Thyroid gland (tissue), 4 donors: ENCODE measurements at places on chromosomes 11 and 22. TPM values are rescaled to one million over a fixed set of nuclear protein-coding genes. Genes with fewer than 3 reads are reported as not detected.

- DNase-seq: peak; percentile 27
- H3K27ac ChIP-seq: no peak overlapping the region
- H3K27me3 ChIP-seq: no peaks in the 10 kb centered on the region
- no peaks in the 10 kb centered on the region for H3K4me1 ChIP-seq
- no peak overlapping the region for H3K4me3 ChIP-seq
Measured at GRCh38 chr22:35496768-35497312, 43.8 kb upstream of the RASD2 start.

IGSF22 gene
- not detected for total RNA-seq

SERGEF gene
- 69.0 TPM for total RNA-seq

- no peak for DNase-seq
- no peak overlapping the region for H3K27ac ChIP-seq
- H3K4me1 ChIP-seq: no peaks in the 10 kb centered on the region
- H3K27me3 ChIP-seq: no peaks in the 10 kb centered on the region
Measured at GRCh38 chr11:16862726-16863125, 124.3 kb downstream of the C11orf58 start.

DNA sequence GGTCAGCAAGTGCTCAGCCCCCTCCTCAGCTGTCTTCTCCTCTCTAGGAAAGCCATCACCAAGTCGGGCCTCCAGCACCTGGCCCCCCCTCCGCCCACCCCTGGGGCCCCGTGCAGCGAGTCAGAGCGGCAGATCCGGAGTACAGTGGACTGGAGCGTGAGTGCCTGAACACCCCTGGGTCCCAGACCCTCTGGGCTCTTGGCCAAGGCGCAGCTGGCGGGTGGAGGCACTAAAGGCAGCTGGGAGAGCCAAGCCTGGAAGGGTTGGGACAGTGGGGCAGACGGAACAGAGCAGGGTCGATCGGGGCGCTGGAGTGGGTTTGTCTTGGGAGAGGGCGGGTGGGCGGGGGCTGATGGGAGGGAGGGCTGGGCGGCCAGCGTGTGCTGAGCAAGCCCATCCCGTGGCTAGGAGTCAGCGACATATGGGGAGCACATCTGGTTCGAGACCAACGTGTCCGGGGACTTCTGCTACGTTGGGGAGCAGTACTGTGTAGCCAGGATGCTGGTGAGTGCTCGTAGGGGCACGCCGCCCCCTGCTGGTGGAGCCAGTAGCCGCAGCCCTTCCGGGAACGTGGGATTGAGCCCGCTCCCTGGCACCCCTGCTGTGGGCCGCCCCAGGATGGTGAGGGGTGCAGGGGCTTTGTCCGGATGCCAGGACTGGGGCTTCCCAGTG, 14.1 kb upstream of the MDK start:
- DNase-seq: peak; percentile 40
- H3K27ac ChIP-seq: no peak overlapping the region
- peaks cover 6% of the 10 kb centered on the region for H3K4me1 ChIP-seq
- H3K27me3 ChIP-seq: no peaks in the 10 kb centered on the region
- H3K36me3 ChIP-seq: peaks cover 12% of the 10 kb centered on the region
- H3K4me3 ChIP-seq: no peak overlapping the region

- H3K4me1 ChIP-seq: peaks cover 21% of the 10 kb centered on the region
- no peak overlapping the region for H3K27ac ChIP-seq
- DNase-seq: no peak
Measured at GRCh38 chr11:72584939-72585597, 89.2 kb downstream of the PDE2A start.

LRP4 gene
- total RNA-seq: 2.8 TPM

DNA sequence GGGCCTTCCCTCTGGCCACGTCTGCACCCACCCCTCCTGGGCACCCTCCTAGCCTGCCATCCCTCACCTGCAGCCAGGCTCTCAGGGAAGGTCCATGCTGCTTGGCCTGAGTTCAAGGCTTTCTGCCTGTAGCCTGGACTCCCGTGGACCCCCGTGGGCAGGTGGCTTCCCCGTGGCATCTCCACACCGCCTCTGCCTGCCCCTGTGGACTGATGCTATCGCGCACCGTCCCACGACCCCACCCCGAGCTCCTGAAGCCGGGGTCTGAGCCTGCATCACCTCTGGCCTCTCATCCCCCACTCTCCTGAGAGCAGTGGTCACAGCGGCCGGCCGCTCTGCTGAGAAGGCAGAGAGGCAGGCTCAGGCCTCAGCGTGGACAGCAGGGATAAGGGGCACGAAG, 4.5 kb downstream of the IFITM5 start:
- no peaks in the 10 kb centered on the region for H3K27me3 ChIP-seq
- DNase-seq: no peak
- H3K4me1 ChIP-seq: no peaks in the 10 kb centered on the region
- no peak overlapping the region for H3K27ac ChIP-seq

SCUBE1 gene
- 0.78 TPM for total RNA-seq

GRCh38 chr11:44725757-44726282, 942 bp upstream of the TSPAN18 start:
- H3K27ac ChIP-seq: peak overlapping the region; percentile 31
- H3K27me3 ChIP-seq: no peaks in the 10 kb centered on the region
- DNase-seq: no peak
- H3K36me3 ChIP-seq: no peaks in the 10 kb centered on the region

- H3K4me3 ChIP-seq: no peak overlapping the region
- no peaks in the 10 kb centered on the region for H3K27me3 ChIP-seq
- no peaks in the 10 kb centered on the region for H3K36me3 ChIP-seq
- H3K4me1 ChIP-seq: no peaks in the 10 kb centered on the region
Measured at GRCh38 chr11:97895572-97895971, 1125.2 kb upstream of the CNTN5 start.

GRCh38 chr11:125141686-125142535, 22.6 kb upstream of the PKNOX2 start:
- H3K27me3 ChIP-seq: no peaks in the 10 kb centered on the region

DNA sequence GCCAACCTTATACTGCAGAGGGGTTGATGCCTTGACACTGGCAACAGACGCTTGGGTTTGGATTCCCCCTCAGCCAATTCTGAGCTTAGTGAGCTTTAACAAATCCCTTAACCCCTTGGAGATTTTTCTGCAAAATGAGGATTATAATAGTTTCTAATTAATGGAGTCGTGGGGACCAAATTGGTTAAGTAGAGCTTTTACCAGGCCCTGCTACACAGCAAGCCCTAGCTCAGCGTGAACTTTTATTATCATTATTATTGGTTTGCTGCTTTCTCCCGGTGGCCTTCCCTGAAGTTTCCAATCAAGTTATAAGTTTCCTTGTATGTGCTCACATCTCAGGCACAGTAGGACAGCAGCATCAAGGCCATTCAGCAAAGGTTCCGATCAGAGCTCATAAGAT, 156.6 kb upstream of the GUCY1A2 start:
- no peak overlapping the region for H3K4me3 ChIP-seq
- no peaks in the 10 kb centered on the region for H3K36me3 ChIP-seq
- H3K27me3 ChIP-seq: no peaks in the 10 kb centered on the region
- no peak for DNase-seq
- H3K4me1 ChIP-seq: no peaks in the 10 kb centered on the region

DNA sequence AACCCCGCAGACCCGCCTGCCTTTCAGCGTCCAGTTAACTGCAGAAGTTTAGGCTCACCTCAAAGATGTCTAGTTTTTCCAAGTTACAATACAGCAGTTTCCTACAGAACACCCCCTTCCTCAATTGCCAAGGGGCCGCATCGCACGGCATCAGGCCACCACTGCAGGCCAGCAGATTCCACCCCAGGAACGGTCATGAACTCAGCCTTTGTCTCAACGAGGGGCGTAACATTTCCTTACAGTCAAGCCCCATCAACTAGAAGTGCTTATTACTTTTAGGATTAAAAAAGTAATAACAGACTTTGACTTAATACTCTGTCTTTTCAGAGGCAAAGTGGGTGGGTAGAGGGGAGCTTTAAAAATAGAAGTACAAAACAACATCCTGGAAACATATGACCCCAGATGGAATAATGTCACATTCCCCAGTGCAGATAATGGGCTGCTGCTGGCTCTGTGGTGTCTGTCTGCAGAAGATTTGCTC, 36.3 kb downstream of the PPP2R1B start:
- peaks cover 59% of the 10 kb centered on the region for H3K4me1 ChIP-seq
- H3K27me3 ChIP-seq: no peaks in the 10 kb centered on the region
- no peak for DNase-seq
- H3K36me3 ChIP-seq: peaks cover 12% of the 10 kb centered on the region
- H3K27ac ChIP-seq: peak overlapping the region; percentile 99

DNA sequence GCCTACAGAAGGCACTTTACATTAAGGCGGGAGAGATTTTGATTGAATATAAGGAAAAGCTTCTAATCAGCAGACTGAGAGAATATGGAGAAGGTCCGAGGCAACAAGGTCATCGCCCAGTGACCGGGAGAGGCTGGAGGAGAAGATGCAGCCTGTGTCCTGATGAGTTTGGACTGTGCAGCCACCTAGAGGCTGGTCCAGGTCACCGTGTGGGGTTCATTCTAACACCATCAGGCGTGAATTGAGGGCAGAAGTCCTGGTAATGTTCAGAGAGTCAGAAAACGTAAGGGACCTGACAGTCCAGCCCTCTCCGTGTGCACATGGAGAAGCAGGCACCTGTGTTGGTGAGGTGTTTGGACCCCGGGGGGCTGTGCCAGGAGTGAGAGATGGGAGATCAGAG, 102.7 kb downstream of the FEZ1 start:
- no peak overlapping the region for H3K4me3 ChIP-seq
- no peaks in the 10 kb centered on the region for H3K27me3 ChIP-seq
- peaks cover 7% of the 10 kb centered on the region for H3K36me3 ChIP-seq
- no peak for DNase-seq
- no peak overlapping the region for H3K27ac ChIP-seq
- H3K4me1 ChIP-seq: no peaks in the 10 kb centered on the region

- H3K4me3 ChIP-seq: no peak overlapping the region
- H3K36me3 ChIP-seq: no peaks in the 10 kb centered on the region
- DNase-seq: no peak
- no peak overlapping the region for H3K27ac ChIP-seq
- peaks cover 8% of the 10 kb centered on the region for H3K4me1 ChIP-seq
Measured at GRCh38 chr11:93484716-93485115, 58.5 kb downstream of the SMCO4 start.

TRIM48 gene
- total RNA-seq: not detected

GRCh38 chr11:1371377-1371776, 18.4 kb upstream of the BRSK2 start:
- H3K4me3 ChIP-seq: no peak overlapping the region
- no peaks in the 10 kb centered on the region for H3K36me3 ChIP-seq
- H3K27me3 ChIP-seq: no peaks in the 10 kb centered on the region

KCNA4 gene
- total RNA-seq: 0.20 TPM

CNTF gene
- total RNA-seq: 1.7 TPM

NNMT gene
- 152 TPM for total RNA-seq

GVQW3 gene
- 3.3 TPM for total RNA-seq

DNA sequence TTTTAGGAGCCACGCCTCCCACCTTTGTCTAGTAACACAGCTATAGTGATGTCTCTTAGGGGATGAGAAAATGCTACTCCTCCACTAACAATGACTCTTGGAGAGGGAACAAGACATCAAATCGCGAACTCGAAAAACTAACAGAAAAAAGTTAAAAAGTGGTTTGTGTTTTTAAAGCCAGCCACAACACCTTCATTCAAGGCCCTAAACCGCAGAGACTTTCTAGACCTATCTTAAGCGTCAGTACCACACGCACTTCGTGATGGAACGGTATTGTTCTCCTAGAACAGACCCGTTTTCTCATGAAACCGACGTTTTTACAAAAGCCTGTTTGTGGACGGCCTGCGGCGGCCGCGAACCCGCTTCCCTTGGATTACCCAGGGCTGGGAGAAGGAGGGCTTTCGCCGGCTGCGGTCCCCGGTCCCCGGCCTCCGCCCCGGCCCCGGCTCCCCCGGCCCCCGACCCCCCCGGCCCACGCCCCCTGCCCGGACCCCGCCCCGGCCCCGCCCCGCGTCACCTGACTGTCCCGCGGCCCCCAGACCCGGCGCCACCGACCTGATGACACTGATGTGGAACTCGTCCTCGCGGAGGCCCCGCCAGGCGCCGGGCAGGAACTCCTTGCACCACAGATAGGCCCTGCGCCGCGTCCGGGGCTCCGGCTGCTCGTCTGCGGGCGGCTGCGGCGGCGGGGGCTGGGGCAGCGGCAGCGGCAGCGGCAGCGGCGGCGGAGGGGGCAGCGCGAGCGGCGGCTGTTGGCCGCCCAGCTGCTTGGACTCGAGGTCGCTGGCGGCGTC, 718 bp downstream of the CHKA start:
- no peaks in the 10 kb centered on the region for H3K36me3 ChIP-seq
- H3K4me3 ChIP-seq: no peak overlapping the region
- no peaks in the 10 kb centered on the region for H3K27me3 ChIP-seq
- DNase-seq: peak; percentile 73
- H3K27ac ChIP-seq: peak overlapping the region; percentile 77

GRCh38 chr11:96127596-96127959, 203.7 kb upstream of the MTMR2 start:
- no peak for DNase-seq
- H3K27me3 ChIP-seq: no peaks in the 10 kb centered on the region
- no peak overlapping the region for H3K4me3 ChIP-seq
- no peak overlapping the region for H3K27ac ChIP-seq

DNA sequence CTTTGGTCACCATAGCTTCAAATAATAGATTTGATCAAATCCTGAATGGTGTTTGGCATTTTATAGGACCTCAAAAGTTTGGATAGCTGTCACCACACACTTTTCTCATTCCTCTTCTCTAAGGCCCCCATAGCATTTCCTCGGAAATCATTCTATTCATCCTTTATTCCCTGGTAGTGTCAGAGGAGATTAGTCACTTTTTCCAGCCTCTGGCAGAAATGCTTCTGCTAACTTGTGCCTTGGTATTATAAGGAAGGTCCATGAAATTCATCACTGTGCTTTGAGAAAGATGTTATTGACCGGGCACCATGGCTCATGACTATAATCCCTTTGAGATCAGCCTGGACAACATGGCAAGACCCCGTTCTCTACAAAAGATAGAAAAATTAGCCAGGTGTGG, 19.7 kb upstream of the NUP160 start:
- no peaks in the 10 kb centered on the region for H3K4me1 ChIP-seq
- no peaks in the 10 kb centered on the region for H3K36me3 ChIP-seq
- DNase-seq: no peak
- H3K27ac ChIP-seq: no peak overlapping the region
- H3K4me3 ChIP-seq: no peak overlapping the region
- H3K27me3 ChIP-seq: no peaks in the 10 kb centered on the region

GRCh38 chr11:106011481-106011880, 10.6 kb downstream of the MSANTD4 start:
- H3K4me1 ChIP-seq: no peaks in the 10 kb centered on the region
- H3K27ac ChIP-seq: no peak overlapping the region
- no peaks in the 10 kb centered on the region for H3K27me3 ChIP-seq
- H3K36me3 ChIP-seq: peaks cover 13% of the 10 kb centered on the region
- no peak for DNase-seq
- no peak overlapping the region for H3K4me3 ChIP-seq

- peaks cover 14% of the 10 kb centered on the region for H3K4me1 ChIP-seq
- H3K4me3 ChIP-seq: no peak overlapping the region
- H3K27ac ChIP-seq: peak overlapping the region; percentile 31
- no peaks in the 10 kb centered on the region for H3K27me3 ChIP-seq
- no peaks in the 10 kb centered on the region for H3K36me3 ChIP-seq
Measured at GRCh38 chr22:28992565-28993356, 68.9 kb downstream of the C22orf31 start.

FOLR2 gene
- 5.3 TPM for total RNA-seq

OR10A4 gene
- total RNA-seq: not detected

GRCh38 chr22:46449974-46450745, 87.3 kb downstream of the CELSR1 start:
- no peak for DNase-seq
- H3K4me1 ChIP-seq: peaks cover 60% of the 10 kb centered on the region
- H3K27ac ChIP-seq: no peak overlapping the region
- no peak overlapping the region for H3K4me3 ChIP-seq

GRCh38 chr11:106523171-106523570, 445.7 kb downstream of the AASDHPPT start:
- H3K4me1 ChIP-seq: no peaks in the 10 kb centered on the region
- H3K36me3 ChIP-seq: no peaks in the 10 kb centered on the region
- no peaks in the 10 kb centered on the region for H3K27me3 ChIP-seq
- H3K27ac ChIP-seq: no peak overlapping the region
- H3K4me3 ChIP-seq: no peak overlapping the region
